AG10803 (cell line): ENCODE measurements at places on chromosomes 6 and 20.

- DNase-seq = no peak
Measured at GRCh38 chr20:13478366-13478765, 160.4 kb downstream of the TASP1 start.

GRCh38 chr20:63361519-63362435 lies 628 bp upstream of the CHRNA4 start:
- DNase-seq = no peak

DNA sequence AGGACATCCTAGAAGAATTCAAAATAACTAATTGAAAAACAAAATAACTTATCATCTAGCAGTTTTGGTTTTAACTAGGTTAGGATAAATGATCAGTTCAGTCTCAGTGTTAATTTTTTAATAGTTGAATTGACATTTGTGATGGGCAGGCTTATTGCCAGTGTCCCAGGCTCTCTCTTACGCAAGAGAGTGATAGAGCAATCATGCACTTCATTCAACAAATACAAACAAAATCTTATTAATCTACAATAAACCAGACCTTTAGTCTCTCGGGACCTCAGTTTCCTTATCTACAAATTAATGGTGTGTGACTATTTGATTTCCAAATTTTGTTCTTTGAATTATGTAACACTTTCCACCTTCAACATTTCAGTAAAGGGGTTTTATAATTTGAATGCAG lies 385.9 kb upstream of the JAG1 start:
- DNase-seq = no peak

- DNase-seq = no peak
Measured at GRCh38 chr6:36510365-36510764, 36.9 kb downstream of the STK38 start.

- peak; percentile 27 for DNase-seq
Measured at GRCh38 chr6:157219201-157220200, 103.8 kb downstream of the TMEM242 start.

DNA sequence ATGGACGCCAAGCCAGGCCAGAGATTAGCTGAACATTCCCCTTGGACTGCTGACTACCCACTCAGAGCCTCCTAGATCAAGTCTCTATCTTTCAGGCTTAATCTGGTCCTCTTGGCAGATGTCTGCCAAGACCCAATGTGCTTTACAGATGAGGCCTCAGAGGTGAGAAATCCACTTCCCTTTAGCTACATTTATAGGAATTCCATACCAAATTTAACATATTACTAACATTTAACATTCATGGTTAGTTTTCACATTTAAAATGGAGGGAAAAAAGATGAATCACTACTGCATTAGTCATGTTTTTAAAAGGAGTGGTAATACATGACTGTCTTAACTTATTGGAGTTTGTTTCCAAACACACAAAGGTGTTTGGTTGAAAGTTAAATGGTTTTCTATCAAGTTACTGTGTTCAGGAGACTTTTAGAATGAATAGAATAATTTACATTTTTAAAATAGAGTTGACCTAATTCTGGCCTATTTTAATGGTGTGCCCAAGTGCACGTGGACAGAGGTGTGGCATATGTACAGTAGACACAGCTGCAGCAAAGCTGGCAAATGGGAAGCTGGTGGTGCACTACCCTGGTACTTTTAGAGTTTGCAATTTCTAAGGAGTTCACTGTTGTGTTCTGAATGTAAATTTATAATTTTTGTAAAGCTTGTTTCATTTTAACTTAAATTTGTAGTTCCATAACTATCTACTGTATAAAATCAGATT lies 41.9 kb upstream of the CALHM6 start:
- DNase-seq = no peak
